Adrenal gland (tissue), 19 donors: ENCODE measurements at places on chromosomes 7 and 10. TPM values are rescaled to one million over a fixed set of nuclear protein-coding genes. Genes with fewer than 3 reads are reported as not detected.

DNA sequence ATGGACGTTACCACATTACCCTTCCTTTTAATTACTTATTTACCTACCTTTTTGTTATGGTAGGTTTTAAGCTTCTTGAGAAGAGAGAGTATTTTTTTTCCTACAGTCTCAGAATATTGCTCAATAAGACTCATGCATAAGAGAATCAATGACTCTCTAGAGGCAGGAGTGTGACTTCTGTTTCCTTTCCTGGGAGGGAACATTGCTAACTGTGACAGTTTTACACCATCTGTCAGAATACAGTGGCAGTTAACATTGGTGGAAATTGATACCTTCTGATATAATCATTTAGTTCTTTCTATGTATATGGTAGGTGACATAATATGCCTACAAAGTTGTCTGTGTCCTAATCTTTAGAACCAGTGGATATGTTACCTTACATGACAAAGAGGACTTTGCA is 348.7 kb upstream of the POT1 start:
- H3K27me3 ChIP-seq, result no peaks in the 10 kb centered on the region
- H3K27ac ChIP-seq, result no peak overlapping the region
- no peak for DNase-seq
- no peaks in the 10 kb centered on the region for H3K4me1 ChIP-seq

DNA sequence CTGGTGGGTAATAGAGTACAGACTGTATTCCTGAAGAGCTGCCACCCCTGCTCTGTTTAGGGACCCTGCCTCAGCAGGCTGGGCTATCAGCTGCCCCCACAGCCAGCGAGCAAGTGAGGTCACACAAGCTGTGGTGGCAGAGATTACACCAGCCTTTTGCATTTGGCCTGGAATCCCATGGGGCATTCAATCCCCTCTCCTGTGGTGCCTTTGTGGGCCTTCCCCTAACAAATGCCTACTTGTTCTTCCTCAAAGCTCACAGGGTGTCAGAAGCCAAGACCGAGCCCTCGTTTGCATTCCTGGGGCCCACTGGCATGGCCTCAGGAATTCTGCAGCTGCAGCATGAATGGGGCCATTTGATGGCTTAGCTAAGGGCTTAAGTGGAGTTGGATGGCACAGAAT is 212.7 kb upstream of the PHYHIPL start:
- no peaks in the 10 kb centered on the region for H3K27me3 ChIP-seq
- H3K36me3 ChIP-seq, result no peaks in the 10 kb centered on the region
- H3K4me1 ChIP-seq, result no peaks in the 10 kb centered on the region
- no peak overlapping the region for H3K4me3 ChIP-seq

- no peaks in the 10 kb centered on the region for H3K27me3 ChIP-seq
- DNase-seq, result no peak
- peaks cover 26% of the 10 kb centered on the region for H3K4me1 ChIP-seq
- peak overlapping the region; percentile 81 for H3K27ac ChIP-seq
- no peaks in the 10 kb centered on the region for H3K36me3 ChIP-seq
Measured at GRCh38 chr10:114649217-114649903, 8.7 kb downstream of the ABLIM1 start.

DNA sequence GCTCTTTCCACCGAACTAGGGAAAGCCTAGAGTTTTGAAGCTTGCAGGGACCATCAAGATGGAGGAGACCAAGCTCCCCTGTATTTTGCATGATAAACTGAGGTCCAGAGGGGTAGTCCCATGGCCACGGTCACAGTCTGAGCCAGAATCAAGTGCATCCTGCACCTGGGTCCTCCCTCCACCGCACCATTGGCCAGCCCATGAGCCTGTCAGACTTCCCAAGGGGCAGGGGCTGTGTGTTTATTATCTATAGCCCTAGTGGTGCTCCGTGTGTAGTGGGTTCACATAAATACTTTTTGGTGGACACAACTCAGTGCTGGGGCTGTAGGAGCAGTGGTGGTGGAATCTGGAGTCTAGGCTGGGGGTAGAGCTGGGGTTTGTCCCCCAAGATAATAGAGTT is 3.6 kb downstream of the CALHM3 start:
- H3K4me1 ChIP-seq, result no peaks in the 10 kb centered on the region
- DNase-seq, result no peak
- no peak overlapping the region for H3K27ac ChIP-seq
- H3K36me3 ChIP-seq, result no peaks in the 10 kb centered on the region
- H3K4me3 ChIP-seq, result no peak overlapping the region

- H3K27me3 ChIP-seq, result no peaks in the 10 kb centered on the region
- H3K36me3 ChIP-seq, result no peaks in the 10 kb centered on the region
- no peak for DNase-seq
- no peak overlapping the region for H3K4me3 ChIP-seq
- H3K4me1 ChIP-seq, result no peaks in the 10 kb centered on the region
- no peak overlapping the region for H3K27ac ChIP-seq
Measured at GRCh38 chr7:156578978-156579430, 61.6 kb upstream of the RNF32 start.

- H3K27ac ChIP-seq, result no peak overlapping the region
- DNase-seq, result no peak
- H3K27me3 ChIP-seq, result no peaks in the 10 kb centered on the region
- H3K4me1 ChIP-seq, result peaks cover under 1% of the 10 kb centered on the region
Measured at GRCh38 chr10:33655921-33656320, 321.5 kb upstream of the NRP1 start.

GRCh38 chr10:133444342-133445267 is 9.1 kb upstream of the SCART1 start:
- H3K4me1 ChIP-seq, result no peaks in the 10 kb centered on the region
- H3K27ac ChIP-seq, result no peak overlapping the region
- no peak overlapping the region for H3K4me3 ChIP-seq
- H3K27me3 ChIP-seq, result no peaks in the 10 kb centered on the region
- no peak for DNase-seq

DNA sequence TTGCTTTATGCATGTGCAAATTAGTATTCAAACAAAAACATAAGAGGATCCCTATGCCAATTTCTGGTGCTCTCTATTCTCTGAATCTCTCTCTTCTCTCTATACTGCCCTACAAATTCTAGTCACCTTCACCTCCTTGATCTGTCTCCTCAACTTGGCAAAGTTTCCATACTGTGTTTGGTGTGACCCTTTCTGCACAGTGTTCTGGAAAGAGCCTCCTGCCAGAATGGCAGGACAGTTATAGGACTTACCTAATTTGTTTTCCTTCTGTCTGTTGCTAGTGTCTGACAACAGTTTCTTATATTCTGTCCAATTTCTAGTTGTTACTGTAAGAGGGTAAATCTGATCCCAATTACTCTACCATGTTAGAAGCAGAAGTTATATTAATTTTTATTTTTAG is 34.3 kb downstream of the MAPK8 start:
- H3K27me3 ChIP-seq, result no peaks in the 10 kb centered on the region
- no peak overlapping the region for H3K27ac ChIP-seq
- no peaks in the 10 kb centered on the region for H3K36me3 ChIP-seq
- DNase-seq, result no peak
- H3K4me1 ChIP-seq, result no peaks in the 10 kb centered on the region
- no peak overlapping the region for H3K4me3 ChIP-seq

GRCh38 chr7:37352974-37353948 is 95.4 kb downstream of the ELMO1 start:
- no peaks in the 10 kb centered on the region for H3K27me3 ChIP-seq
- no peak overlapping the region for H3K4me3 ChIP-seq
- H3K27ac ChIP-seq, result no peak overlapping the region
- DNase-seq, result no peak
- peaks cover 24% of the 10 kb centered on the region for H3K4me1 ChIP-seq

DNA sequence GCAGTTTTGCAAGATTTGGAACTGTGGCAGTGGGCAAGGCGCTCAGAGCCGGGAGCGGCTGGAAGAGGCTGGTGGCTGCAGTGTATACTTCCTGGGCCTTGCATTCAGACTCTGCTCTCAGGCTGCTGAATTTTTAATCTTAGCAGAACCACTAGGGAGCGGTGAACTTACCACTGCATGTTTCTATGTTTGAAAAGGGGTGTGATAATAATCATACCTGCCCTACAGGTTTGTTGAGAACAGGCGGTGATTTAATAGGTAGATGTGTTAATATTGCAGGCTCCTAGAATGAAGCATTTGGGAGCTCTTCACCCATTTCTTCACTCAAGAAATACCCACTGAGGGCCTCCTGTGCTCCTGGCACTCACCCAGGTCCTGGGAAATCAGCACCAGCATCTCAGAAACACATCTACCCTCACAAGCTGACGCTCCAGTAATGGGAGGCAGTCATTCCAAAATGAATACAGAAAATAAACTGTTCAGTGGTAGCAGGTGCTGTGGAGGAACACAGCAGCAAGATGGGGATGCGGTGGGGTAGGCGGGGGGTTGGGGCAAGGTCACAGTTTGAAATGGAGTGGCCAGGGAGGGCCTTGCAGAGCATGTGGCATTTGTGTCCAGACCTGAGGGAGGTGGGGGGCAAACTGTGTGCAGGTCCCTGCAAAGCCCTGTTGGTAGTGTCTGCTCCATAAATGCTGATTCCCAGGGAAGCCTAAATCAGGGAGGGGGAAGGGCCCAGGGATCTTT is 41.0 kb downstream of the VWA2 start:
- no peak overlapping the region for H3K27ac ChIP-seq
- DNase-seq, result no peak
- H3K4me3 ChIP-seq, result no peak overlapping the region
- H3K4me1 ChIP-seq, result no peaks in the 10 kb centered on the region

DNA sequence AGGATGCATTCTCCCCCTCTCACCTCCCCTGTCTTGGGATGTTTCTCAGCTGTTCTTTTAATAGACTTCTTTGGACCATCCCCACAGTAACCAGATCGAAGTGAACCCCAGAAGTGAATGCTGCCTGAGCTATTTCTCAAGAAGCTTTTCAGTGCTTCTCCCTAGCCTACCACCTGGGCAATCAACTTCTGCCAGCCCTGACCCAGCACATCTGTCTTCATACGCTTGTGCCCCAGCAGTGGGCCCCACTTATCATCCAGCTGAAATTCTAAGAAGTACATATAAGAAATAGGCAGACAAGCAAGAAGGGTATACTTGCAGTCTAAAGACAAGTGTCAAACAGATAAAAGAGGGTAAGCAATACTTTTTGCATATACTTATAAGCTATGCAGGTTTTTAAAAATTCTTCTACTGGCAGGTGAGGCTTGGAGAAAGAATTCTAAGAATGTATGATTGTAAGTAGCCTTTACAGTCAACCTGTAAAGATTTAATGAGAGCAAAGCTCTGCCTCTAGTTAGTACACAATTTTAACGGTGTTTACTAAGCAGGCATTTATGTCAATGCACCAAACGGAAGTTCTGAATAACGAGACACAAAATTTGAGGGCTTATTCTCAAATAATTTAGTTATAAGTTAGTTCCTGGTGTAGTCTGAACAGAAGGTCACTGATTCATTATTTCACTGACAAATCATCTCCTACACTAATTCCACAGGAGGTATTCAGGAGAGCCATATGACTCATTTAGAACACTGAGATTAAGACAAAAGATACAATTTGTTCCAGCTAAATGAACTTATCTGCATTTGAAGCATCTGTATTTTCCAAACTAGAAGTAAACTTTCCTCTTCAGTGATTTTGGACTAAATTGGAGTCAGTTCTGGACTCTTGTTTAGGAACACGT is 83.3 kb downstream of the RNLS start:
- H3K27me3 ChIP-seq, result no peaks in the 10 kb centered on the region
- H3K4me3 ChIP-seq, result no peak overlapping the region
- no peak for DNase-seq
- H3K36me3 ChIP-seq, result no peaks in the 10 kb centered on the region

The IMMP2L gene
- total RNA-seq, result 29.0 TPM

The PPP1R3A gene
- total RNA-seq, result not detected

The ADAMTS14 gene
- 0.17 TPM for total RNA-seq

The CPA2 gene
- total RNA-seq, result not detected

The SLC26A5 gene
- total RNA-seq, result 0.50 TPM

The EBLN1 gene
- total RNA-seq, result not detected

The TAS2R38 gene
- not detected for total RNA-seq

The GNG11 gene
- 10.3 TPM for total RNA-seq
